Naive B cell (primary cell): ENCODE measurements at places on chromosomes 11 and 22. TPM values are rescaled to one million over a fixed set of nuclear protein-coding genes. Genes with fewer than 3 reads are reported as not detected.

The VPREB1 gene
- 5.1 TPM for polyA plus RNA-seq

The CRYBB1 gene
- polyA plus RNA-seq: not detected

The ADAMTS15 gene
- polyA plus RNA-seq: not detected

The NXPE4 gene
- not detected for polyA plus RNA-seq

The RIBC2 gene
- polyA plus RNA-seq: not detected

The OR51E1 gene
- not detected for polyA plus RNA-seq

The FJX1 gene
- polyA plus RNA-seq: not detected

The LGR4 gene
- polyA plus RNA-seq: 1.2 TPM

The VWCE gene
- polyA plus RNA-seq: 0.79 TPM

The TALDO1 gene
- 164 TPM for polyA plus RNA-seq

The STARD10 gene
- 32.7 TPM for polyA plus RNA-seq

The CARD16 gene
- 178 TPM for polyA plus RNA-seq

The RAB38 gene
- not detected for polyA plus RNA-seq

The ART1 gene
- not detected for polyA plus RNA-seq

The ANGPTL5 gene
- polyA plus RNA-seq: not detected

The ACR gene
- not detected for polyA plus RNA-seq

The ADM2 gene
- polyA plus RNA-seq: not detected

The YPEL4 gene
- polyA plus RNA-seq: not detected
